ENCODE measurements at places on chromosomes 7 and 10.

GRCh38 chr7:129793506-129794310, 159.1 kb downstream of the UBE2H start:
- DNase-seq = no peak

DNA sequence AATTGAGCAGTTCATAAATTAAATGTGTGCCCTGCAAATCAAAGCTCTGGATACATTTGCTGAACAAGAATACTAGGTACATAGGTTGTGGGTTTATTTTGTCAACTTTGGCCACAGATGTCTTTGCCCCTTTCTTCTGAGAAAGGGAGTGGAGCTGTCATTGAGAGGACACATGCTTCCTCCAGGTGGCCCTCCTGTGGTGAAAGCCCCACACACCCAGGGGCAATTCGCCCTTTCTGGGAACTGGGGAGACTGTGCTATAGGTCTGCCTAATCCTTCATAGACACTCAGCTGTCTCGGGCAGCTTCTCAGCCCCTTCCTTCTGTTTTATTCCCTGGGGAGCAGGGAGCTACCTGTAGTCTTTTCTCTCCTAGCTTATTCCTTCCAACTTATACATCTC, 605.7 kb upstream of the DPP6 start:
- DNase-seq = no peak

DNA sequence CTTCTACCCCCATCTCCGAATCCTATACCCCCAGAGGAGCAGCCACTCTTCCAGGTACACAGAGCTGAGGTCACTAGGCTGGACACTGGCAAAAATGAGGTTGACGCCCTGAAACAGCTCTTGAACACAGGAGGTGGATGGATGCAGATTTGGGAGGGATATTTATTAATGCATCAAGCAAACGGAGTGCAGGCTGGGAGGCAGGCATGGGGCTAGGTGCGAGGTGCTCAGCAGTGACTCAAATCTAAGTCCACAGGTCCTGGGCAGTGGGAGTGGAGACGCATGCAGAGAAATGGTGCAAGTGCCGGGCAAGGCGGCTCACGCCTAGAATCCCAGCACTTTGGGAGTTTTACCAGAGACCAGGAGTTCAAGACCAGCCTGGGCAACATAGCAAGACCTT, 11.0 kb downstream of the GUSB start:
- DNase-seq = no peak

GRCh38 chr10:133438711-133439273, 14.4 kb upstream of the SPRN start:
- DNase-seq = peak; percentile 47

DNA sequence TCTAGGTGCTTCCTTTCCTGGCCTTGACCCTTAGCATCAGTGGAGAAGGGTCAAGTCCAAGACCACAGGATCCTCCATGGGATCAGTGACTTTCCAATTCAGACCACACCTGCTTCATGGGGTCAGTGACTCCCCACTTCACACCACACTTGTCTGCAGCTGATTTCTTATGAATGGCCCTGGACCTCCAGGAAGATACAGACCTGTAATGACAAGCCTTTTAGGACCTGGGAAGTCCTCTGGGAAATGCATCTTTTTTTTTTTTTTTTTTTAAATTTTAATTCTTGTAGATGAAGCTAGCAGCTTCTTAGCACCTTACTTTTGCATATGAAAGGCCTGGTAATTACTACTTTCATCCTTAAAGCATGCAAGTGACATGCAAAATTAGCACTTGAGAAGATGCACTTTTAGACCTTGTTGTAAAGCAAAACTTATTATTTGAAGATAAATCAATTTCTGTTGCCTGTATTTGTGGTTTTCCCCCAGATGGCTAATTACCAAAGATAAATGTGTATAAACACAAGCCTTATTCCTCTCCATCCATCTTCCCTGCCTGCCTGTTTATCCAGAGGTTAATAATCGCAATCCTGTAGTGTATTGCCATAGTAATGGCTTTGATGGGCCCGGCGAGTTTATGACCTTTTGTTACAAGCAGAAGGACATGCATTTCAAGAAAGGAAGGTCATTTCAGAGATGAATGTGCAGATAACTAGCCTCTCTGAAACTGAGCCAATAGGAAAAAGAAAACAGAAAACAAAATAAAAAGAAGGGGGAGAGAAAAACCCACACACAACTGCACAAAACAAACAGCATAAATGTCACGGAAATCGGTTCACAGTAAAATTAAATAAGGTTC, 1018.7 kb downstream of the TYW1 start:
- no peak for DNase-seq

- no peak for DNase-seq
Measured at GRCh38 chr7:82528577-82529310, 85.2 kb upstream of the CACNA2D1 start.

DNA sequence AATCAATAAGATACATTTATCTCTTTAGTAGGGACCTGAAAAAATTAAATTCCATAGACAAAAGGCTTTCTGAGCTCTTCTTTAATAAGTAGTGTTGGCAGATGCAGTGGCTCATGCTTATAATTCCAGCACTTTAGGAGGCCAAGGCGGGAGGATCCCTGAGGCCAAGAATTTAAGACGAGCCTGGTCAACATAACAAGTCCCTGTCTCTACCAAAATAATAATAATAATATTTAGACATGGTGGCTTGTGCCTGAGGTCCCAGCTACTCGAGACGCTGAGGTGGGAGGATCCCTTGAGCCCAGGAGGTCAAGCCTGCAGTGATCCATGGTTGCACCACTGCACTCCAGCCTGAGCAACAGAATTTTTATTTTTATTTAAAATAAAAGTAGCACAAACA, 280.8 kb downstream of the ADK start:
- DNase-seq = no peak

- DNase-seq = no peak
Measured at GRCh38 chr10:51699145-51699474, 285 bp downstream of the CSTF2T start.

DNA sequence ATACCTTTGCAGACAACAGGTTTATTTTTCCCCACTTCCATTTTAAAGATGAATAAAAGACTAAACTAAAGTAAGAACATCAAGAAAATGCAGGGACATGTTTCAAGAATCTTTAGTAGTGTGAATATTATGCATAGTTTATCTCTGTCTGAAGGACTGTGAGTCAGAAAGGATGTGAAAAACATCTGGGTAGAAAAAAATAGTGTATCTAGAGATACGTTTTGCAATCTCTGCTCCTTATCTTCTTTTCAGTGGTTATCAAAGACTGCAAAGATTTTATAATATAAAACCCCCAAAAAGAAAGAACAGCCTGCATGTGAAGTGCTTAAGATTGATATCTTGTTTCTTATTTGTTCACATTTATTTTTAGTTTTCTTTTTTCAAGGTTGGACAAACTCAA, 101.9 kb upstream of the ARHGAP21 start:
- peak; percentile 35 for DNase-seq

DNA sequence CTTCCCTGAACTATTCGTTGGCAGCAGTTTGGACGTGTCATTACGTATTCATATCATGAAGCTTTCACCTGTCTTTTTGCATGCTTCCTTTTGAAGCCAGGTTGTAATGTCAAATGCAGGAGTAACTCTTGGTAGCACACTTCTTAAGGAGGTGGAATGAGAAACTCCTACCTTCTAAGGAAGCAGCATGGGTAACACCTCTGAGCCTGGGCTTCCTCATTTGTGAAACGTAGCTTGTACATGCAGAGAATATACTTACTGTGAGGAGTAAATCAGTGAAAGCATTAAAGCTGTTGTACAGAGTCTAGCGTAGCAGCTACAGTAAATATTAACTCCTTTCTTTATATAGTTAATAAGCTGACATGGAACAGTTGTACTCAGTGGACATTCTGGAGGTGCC, 21.1 kb downstream of the CUL1 start:
- no peak for DNase-seq

DNA sequence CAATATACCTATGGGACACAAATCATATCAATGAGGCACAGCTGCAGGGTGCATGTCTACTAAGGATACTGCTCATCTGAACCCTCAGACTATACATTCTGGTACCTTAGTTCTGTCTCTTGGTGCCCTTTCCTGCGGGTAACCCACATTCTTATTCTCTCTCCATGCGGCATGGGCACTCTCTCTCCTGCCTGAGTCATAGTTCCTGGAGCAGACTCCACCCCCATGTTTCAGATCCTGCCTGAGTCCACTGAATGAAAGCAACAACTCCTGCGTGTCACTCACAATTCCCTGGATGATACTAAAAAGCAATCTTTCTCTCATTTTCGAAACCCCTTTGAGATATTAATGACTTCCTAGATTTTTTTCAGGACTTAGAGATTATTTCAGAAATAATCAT, 653.1 kb upstream of the C7orf33 start:
- no peak for DNase-seq

GRCh38 chr7:116120839-116121238, 89.5 kb upstream of the TES start:
- no peak for DNase-seq

DNA sequence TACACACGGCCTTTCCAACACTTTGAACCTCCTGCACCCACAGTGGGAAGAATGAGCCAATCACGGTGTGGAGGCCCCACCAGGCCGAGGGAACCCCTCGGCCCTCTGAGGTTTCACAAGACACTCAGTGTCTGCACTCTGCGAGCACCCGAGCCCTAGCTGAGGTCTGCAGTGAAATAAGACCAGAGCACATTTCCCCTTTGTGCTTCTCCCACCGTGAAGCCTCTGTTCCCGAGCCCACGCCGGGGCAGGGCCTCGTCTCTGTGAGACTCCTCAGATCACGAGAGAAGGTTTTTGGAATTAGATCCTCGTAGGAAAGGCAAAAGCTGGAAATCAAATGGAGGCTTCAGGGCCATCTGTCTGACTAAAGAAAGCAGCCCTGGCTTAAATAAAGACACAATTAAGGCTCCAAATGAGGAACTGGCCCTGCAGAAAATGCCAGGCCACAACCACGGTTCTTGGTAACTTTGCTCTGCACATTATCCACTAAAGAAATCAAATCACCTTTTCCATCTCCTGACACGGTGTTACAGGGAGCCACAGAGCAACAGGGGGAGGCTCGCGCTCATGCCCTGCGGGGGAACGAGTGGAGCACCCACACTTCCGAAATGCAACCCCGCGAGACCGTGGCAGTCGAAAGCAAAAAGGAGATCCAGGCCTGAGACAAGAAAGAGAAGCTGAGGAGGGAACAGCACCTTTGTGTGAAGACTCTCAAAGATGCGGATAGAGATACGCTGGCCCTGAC, 43.7 kb downstream of the FAM53B start:
- no peak for DNase-seq

- no peak for DNase-seq
Measured at GRCh38 chr7:91266689-91267090, 2.5 kb downstream of the FZD1 start.

- DNase-seq = no peak
Measured at GRCh38 chr10:11756766-11757315, 14.7 kb downstream of the ECHDC3 start.

DNA sequence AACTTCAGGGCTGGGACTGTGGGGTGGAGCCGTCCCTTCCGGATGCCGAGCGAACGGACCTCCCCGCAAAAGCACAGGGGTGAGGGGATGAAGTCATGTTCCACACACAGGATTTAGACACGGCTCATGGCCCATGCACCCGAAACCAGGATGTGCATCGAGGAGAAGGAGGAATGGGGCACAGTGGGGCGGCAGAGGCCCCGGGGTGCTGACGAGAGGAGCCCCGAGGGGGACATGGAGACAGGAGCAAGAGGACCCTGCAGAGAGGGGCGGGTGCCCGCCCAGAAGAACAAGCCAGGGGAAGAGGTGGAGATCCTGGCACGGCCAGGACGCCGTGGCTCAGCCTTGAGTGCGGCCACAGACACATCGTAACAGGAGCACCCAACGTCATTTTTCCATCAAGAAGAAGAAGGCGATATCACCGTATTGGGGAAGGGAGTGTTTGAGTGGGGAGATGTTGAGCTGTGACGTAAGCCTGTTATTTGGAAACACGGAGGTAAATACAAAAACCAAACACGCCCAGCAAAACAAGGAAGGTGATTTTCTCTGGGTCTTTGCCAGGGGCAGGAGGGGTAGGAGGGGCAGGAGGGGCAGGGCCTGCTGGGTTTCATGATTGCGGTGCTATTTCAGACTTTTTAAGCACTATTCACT, 25.3 kb upstream of the FOXL3 start:
- DNase-seq = no peak

GRCh38 chr10:126568809-126569385, 101.6 kb downstream of the C10orf90 start:
- DNase-seq = no peak

DNA sequence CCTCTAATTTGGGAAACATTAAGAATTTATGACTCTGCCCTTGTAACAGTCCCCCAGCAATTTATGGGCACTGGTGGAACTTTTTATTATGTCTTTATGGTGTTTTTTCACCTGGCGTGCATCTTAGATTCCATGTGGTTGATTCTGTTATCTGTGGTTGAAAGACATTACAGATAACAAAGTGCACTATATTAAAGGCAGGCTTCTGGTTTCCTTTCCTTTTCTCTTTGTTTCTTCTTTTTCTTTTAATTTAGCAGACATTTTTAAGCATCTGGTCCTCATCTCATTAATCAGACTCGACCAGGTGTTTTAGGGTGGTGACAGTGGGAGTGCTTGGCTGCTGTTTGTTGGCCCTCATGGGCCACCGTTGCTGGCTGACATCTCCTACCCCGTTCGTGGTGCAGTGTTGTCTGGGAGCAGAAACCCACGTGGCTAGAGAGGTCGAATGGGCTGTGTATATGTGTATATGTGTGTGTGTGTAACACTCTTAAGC, 77.4 kb downstream of the LRMDA start:
- DNase-seq = no peak

DNA sequence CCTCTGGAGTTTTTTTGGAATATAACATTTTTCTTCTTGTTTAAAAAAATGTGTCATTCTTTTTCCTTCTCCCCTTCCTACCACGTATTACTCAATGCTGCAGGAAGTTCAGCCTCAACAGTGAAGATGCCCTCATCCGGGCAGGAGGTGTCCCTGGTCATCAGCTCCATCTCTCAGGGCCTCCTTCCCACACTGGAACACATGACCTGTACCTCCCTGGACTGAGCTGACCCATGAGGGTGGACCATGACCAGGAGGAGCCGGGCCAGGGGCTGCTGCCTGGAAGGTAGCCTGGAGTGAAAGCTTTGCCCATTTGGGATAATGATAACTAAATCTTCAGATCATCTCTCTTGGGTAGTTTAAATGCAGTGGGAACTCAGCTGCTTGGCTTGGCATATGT, 316.5 kb upstream of the ZMIZ1 start:
- no peak for DNase-seq

DNA sequence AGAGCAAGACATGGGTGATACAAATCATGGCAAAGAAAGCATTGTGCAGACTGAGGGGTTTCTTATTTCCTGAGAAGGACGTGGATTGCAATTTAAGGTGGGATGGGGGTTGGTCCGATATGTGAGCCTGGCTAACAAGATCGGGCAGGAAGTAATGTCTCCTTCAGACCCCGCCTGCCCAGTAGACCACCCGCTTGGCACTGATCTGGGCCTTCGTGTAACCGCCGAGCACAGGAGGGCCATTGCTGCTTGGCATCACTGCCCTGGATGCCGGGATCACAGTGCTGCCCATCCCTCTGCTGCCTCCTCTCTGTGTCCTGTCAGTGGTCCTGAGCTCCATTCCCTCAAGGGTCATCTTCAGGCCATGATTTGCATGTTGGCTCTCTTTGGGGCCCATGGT, 214.6 kb upstream of the ZNF32 start:
- DNase-seq = no peak

Data from COLO829 (cell line).